Right lobe of liver (tissue), 6 donors: ENCODE measurements at places on chromosomes 16 and 17. TPM values are rescaled to one million over a fixed set of nuclear protein-coding genes. Genes with fewer than 3 reads are reported as not detected.

TBC1D16 gene
- total RNA-seq, result 18.5 TPM

NEUROD2 gene
- total RNA-seq, result not detected

SEZ6L2 gene
- 0.49 TPM for total RNA-seq

TEDC2 gene
- total RNA-seq, result 0.35 TPM

GRCh38 chr17:33436321-33436720 is 143.2 kb upstream of the ASIC2 start:
- no peak for DNase-seq

- no peak for DNase-seq
Measured at GRCh38 chr17:10384175-10384574, 11.4 kb upstream of the MYH13 start.

DNA sequence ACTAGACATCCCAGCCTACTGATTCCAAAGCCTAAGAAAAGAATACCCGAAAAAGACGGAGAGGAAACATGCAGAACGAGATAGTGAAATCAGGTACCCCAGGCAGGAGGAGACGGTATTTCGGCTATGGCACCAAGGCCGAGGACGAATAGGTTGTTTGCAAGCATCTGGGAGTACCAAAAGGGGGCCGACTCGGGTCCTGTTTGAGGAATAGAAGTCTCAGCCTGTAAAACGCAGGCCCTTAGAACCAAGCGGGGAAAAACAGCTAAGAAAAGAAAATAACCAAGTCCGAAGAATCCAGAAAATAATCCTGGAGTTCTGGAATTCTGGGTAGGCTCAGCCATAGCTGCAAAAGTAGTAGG is 537 bp downstream of the SLC35B1 start:
- no peak for DNase-seq

DNA sequence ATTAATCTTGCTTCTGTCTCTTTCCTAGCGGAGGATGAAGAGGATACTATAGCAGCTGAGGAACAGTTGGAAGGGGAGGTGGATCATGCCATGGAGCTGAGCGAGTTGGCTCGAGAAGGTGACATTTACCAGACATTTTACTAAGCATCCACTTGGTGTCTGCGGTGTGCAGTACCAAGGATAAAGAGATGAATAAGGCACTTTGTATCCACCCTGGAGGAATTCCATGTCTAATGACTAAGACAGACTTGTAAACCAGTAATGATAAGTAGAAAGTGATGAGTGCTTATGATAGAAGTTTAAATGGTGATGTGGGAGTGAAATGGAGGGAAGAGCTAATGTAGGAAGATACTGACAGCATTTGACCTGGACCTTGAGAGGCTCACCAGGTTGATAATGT is 12.0 kb downstream of the SRCAP start:
- no peak for DNase-seq
